ENCODE measurements at places on chromosomes 16 and 17.

DNA sequence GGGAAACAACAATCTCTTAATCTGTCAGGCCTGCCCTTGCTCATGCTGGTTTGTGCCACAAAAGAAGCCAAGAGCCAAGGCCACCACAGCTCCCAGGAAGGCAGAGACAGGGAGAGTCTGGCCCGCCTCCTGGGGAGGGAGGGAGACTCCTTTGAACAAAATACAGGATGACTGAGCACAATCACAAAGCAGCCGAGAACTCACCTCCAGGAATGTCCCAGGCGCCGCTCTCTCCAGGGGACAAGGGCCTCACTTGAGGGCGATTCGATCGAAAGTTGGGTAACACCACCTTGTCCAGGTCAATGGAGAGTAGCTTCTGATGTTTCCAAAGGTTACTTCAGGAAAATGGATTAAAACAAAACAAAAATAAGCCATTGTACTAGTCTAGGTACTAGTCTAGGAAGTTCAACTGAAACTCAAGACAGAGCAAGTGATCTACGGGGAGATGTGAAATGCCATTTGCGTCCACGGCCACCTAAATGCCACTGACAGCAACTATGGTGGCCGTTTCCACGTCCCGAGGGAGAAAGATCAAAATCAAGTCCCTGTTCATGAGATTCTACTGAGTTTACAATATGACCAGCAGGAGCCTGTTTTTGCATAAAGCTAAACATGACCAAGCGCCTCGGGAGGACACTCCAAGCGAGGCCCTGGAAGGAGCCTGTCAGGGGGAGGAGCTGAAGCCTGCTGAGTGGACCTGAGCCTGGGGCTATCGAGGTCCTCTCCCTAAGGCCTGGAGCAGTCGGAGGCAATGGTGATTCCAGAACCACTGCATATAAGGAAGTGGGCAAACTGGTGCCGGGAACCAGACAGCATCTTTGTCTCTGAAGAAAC lies 13.4 kb upstream of the SLC38A8 start:
- DNase-seq: no peak

DNA sequence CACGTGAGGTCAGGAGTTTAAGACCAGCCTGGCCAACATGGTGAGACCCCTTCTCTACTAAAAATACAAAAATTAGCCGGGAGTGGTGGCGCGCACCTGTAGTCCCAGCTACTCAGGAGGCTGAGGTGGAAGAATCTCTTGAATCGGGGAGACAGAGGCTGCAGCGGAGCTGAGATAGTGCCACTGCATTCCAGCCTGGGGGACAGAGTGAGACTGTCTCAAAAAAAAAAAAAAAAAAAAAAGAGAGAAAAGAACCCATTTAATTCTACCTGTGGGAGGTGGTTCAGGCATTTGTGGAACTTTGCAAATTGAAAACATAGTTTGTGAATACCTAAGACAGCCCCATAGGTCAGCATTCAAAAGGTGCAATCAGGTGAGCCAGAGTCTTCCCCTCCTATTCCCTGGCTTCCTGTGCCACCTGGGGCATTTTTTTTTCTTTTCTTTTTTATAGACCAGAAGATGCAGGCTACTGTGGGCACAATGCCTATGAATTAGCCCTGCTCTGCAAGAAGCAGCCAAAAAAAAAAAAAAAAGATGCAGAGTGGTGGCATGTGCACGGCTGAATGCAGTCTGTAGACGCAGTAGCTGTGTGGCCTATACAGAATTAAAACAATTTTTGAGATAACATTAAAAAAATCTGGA lies 9.1 kb upstream of the SOCS3 start:
- DNase-seq: no peak

- no peak for DNase-seq
Measured at GRCh38 chr16:22010902-22011301, 3.0 kb downstream of the MOSMO start.

GRCh38 chr17:4483012-4483840 lies 15.5 kb upstream of the SPNS2 start:
- DNase-seq: no peak

DNA sequence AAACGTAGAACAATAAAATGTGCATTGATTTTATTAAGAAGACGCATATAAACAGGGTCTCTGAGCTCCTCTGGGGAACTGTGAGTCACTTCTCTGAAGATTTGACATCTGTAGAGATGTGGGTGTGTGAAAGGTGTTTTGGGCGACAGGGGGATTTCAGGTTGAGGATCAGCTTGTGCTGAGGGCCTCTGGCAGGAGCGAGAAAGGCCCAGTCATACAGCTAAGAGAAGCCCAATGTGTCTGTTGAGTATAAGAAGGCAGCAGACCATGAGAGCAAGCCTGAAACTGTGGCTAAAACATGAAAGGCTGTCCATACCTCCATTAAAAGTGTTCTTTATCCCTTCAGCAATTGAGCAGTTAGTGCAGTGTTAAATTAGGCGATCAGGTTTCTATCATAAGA lies 406.5 kb upstream of the MON1B start:
- DNase-seq: no peak

DNA sequence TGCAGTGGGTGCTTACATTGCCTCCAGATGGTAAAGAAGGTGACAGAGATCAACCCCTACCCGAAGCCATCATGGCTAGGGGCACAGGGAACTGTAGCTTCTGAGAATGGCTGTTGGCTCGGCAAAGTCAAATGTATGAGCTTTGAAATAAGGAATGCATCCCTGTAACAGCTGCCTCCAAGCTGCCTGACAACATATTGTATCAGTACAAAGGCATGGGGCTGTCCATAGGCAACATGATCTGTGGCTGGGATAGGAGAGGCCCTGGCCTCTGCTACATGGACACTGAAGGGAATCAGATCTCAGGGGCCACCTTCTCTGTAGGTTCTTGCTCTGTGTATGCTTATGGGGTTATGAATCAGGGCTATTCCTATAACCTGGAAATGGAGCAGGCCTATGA lies 119.2 kb upstream of the NETO2 start:
- no peak for DNase-seq

DNA sequence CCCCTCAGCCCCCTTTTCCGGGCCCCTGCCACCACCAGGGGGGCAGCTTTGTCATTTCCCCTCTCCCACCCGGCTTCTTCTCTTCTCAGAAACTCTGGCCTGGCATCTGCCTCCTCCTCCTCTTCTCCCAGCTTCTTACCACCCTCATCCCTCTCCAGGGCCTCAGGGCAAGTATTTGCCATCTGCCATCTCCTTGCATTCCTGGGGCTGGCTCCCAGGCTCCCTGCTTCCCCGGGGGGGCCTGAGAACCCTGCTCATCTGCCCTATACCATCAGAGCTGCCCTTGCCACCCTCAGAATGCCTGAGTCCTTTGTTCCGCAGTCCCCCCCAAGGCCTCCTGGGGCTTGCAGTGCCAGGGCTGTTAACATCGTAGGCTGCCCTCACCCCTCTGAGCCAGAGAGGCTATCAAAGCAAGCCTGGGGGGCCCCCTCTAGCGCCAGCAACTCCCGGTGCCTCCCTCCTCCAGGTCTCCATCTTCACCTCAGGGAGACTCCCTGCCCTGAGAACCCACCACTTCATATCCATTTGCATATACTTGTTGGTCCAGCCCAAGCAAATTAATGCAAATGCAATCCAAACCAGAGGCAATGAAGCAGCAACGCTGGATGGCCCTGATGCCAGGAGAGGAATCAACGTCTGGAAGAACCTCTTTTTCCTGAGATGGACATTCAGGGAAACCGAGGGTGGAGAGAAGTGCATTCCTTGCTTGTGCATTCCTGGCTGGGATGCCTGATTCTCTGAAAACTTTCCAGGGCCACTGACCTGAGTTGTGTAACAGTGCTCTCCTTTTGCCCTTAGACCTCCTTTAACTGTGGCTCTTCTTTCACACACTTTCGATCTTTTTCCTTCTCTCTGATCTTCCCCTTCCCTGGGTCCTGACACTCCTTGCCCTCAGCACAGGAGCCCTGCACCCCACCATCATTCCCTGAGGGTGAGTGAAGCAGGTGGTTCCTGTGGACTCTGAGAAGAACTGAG lies 20.7 kb upstream of the SP2 start:
- DNase-seq: no peak

DNA sequence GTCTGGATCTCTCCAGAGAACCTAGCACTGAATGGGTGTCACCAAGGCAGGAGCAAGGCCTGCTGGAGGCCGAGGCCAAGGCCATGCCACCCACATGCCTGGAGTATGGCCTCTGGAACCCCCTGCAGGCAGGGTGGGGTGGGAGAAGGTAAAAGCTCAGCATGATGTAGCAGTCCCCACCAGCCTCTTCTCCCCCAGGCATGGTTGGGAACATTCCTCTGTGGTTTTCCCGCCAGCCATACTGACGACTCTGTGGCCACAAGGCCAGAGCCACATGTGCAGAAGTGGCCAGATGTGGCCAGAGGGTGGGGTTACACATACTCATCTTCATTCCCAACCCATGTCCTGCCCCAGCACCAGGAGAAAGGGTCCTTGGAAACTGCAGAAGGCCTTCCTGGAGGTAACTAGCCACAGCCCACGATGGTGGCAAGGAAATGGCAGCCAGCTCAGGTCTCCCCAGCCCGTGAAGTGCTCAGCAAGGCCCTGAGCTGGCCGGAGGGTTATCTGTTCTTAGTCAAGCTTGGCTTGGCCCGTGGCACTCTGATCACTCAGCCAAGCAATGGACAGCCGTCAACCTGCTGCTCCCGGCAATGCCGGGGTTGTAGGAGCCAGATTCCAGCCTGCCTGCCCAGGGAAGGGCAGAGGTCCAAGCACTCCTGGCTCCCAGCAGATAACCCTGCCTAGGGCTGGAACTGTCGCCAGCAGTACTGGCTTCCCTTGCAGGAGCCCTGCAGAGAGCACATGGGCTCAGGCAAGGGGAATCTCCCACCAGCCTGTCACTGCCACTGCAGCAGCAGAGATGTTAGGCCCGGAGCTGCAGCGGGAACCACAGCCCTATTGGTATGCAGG lies 26.1 kb downstream of the HDAC5 start:
- no peak for DNase-seq

DNA sequence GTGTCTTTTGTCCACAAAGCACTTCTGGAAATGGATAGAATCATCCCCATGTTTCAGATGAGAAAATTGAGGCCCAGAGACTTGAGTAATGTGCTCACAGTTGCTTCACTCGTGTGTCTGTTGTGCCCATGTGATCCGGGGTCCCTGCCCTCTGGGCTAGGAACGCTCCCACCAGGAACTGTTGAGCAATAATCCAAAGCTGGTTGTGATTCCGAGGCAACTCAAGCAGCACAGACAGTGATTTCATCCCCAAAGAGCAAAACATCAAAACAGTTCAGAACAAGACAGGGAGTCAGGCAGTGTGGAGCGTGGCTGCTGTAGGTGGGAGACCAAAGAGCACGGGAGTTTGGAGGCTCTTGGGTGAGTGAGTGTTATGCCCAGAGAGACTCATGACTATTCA lies 205.0 kb upstream of the ASIC2 start:
- no peak for DNase-seq

- peak; percentile 73 for DNase-seq
Measured at GRCh38 chr16:29899516-29900101, at the start of gene SEZ6L2. Gene SEZ6L2 (minus strand): TSS chr16:29899550. CDS start chr16:29899019, 531 bp downstream.

DNA sequence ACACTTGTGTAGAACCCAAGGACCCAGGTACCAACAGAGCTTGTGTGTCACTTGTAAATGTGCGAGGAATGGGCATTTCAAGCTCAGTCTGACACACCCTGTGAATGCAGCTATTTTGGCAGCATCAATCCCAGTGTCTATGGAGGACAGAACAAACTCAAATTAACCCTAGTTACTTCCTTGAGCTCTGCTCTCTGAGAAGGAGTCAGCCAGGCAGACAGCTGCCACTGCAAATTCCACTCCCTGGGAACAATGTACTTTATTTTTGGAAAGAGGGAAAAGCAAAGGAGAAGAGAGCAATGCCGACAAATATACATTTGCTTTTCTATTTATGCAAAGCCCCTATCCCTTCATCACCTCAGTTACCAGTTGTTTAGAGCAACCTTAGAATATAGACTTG lies 48.4 kb upstream of the NOG start:
- DNase-seq: no peak

GRCh38 chr17:80419255-80419654 lies 4.3 kb downstream of the ENDOV start:
- DNase-seq: no peak

GRCh38 chr17:45129940-45130680 lies 2.2 kb downstream of the PLCD3 start:
- no peak for DNase-seq

DNA sequence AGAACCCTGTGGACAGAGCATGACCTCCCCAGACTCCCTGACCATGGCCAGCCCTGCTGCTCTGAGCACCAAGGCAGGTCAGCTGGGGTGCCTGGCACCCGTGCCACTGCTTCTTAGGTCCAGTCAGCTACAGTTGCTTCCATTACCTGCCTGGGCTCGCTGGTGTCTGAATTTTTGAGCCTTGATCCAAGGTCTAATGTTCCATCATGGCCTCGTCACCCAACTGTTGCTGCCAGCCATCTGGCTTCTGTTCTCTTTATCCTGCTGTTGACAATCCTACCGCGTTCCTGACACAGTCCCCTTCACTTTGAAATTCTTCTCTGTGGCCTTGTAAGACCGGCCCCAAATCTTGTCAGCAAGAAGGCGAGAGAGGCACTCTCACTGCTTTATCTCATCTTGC lies 16.7 kb downstream of the GLYR1 start:
- no peak for DNase-seq

DNA sequence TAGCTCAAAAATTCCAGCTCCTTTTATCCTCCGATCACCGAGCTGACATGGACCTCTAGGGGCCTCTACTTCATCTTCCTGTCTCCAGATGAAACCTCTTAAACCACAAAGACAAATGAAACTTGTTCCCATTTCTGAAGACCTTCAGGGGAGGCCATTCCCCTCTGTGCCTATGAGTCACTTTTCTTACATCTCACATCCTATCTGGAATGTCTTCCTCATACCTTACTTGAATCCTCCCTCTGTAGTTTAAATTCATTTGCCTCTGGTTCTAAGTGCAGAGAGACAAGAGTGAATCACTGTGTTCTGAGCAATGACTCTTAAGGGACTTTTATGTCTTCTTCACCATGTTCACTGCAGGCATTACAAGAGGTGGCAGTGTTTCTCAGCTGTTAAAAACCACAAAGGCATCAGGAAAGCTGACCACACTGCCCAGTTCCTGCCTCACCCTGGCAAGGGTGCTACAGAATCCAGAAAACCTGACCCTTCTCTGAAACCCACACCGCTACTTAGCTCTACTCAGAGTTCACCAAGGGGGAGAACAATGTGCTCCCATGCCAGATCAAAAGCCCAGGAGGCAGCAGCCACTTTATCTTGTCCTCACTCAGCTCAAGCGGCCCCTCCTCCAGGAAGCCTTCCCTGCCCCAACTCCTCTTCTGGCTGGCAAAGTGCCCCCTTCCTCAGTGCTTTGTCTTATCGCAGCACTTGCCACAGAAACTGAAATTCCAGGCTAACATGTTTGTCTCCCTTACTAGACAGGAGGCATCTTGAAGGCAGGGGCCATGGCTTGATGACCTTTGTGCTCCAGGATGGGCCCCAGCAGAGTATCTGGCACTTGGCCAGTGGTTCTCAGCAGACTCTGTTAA lies 6.4 kb downstream of the CUEDC1 start:
- DNase-seq: no peak

DNA sequence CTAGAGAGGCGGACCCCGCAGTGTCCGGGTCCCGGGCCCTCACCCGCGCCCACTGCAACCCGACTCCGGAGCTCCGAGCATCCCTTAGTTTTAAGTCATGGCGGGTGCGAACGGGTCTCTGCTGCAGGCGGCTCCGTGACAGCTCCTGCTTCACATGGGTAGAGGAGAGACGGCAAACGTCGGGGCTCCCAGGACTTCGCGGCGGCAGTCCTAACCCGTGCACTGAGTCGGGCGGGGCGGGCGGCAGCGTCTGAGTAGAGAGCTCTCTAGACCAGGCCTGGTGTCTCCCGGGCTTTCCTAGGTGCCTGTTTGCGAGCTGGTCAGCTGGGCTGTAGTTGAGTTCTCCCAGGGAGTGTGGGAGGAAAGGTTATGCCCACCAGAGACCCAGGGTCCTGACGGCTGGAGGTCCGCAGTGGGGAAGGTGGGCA lies 345 bp downstream of the TSC2 start:
- no peak for DNase-seq
